ENCODE measurements at places on chromosomes 4 and X.

- no peak for DNase-seq
These were observed 120.7 kb downstream of the NKX6-1 start for GRCh38 chr4:84378356-84378755.

- DNase-seq: no peak
These were observed 12.5 kb downstream of the RTL8B start for GRCh38 chrX:135009838-135010237.

DNA sequence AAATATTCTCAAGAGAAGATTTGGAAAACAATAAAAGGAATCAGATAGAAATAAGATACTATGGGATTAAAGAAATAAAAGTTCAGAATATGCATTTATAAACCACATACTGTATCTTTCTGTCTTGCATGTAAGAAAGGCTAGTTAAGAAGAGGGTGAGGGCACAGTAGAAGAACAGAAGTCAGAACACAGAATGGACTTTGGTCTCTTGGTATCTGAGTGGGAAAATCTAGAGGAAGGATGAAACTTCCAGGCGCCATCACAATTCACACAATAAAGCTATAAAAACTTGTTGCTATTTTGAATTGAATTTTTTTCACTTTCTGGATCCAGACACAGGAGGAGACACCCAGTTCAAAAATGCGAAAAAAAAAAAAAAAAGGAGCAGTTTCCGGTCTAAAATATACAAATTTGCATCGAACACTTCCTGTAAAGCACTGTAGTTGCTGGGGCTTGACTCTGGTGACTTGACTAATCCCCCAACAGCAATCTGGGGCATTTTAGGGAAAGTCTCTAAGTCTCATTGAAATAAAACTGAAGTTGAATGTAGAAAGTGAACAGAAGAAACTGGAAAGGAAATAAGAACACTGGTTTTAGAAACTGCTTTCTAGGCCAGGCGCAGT is 8.1 kb upstream of the NAAA start:
- no peak for DNase-seq

GRCh38 chr4:99714179-99714578 is 56.6 kb upstream of the C4orf54 start:
- DNase-seq: no peak

DNA sequence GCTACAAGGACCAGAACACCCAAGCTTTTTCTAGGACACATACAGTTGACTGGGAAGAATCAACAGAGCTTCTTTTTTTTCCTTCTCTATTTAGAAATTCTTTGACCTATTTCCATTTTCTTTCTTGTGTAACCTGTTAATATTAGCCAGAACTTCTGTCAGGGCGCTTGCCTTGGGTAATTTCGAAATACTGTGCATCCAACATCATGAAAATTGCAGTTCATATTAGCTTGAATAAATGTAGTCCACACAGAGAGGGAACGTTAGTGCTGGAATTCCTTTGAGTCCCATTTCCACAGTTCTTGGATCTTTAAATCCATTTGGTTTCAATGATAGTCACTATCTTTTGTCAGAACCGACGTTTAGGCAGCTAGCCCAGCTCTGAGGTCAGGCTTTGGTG is 141.8 kb downstream of the MXRA5 start:
- no peak for DNase-seq

DNA sequence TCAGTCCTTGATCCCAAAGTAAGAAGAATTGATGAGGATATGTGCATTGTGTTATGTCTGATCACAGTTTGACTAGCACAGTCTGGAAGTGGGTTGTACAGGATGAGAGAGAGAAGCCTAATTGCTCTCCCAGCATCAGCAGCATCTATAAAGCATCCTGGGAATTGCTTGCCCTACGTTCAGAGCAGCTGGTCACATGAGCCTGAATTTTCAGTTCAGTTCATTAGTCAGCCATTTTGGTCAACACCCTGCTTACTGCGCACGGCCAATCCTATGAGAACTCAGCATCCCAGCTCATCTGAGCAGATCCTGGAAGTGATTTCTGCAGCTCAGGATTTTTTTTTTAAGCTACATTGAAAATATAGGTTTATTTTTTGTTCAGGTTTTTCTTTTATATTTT is at the start of gene RUFY3:
Gene RUFY3, plus strand, starts transcription at position 218 of the 400 bp plus-strand sequence. CDS start 610 bp downstream, outside the sequence.
- no peak for DNase-seq

DNA sequence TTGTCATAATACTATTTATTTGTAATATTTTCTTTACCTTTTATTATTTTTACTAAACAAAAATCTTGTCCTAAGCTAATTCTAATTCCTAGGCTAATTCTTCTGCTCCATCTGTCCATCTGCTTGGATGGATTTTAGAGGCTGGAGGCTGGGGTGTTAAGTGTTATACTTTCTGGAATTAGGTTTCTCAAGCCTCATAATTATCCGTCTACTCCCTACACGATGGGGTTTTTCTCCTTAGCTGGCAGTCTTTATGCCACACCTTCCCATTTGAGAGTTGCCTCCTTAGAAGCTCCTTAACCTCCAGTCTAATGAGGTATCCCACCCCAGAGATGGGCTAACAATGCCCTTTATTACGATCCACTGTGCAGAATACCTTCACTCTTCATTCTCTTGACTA is 37.6 kb upstream of the LGI2 start:
- no peak for DNase-seq

DNA sequence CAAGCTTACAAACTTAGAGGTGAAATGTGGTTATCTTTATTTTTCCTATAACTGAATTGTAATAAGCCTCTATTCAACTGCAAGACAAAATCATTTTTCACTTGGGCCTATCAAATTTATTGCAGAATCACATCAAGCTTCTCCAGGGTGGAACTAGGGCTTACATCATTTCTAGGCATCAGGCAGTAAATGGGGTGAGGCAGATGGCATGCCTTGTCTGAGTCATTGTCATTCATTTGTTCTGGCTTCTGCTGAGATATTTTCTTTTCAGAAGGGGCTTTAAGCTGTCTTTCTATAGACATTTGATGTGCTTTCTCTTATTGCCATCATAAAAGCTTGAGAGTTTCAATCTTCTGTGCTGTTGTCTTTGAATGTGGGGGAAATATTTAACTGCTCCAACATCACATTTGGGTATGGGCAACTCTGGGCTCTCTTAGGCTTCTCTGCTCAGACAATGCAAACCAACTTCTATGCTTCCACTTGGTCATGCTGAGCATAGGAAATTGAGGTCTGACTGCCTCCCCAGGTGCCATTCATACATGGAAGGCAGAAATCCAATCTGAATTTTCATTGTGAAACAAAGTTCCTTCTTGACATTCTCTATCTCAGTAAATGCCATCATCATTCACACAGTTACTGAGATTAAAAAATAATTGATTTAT is 225.8 kb upstream of the GIMD1 start:
- DNase-seq: no peak

All from vagina (tissue), 2 donors.